ENCODE measurements at places on chromosomes 11 and 22. TPM values are rescaled to one million over a fixed set of nuclear protein-coding genes. Genes with fewer than 3 reads are reported as not detected.

The DAGLA gene
- 5.5 TPM for total RNA-seq

The GLB1L3 gene
- 0.47 TPM for total RNA-seq

GRCh38 chr11:13054278-13054677 lies 45.2 kb downstream of the RASSF10 start:
- DNase-seq = no peak

DNA sequence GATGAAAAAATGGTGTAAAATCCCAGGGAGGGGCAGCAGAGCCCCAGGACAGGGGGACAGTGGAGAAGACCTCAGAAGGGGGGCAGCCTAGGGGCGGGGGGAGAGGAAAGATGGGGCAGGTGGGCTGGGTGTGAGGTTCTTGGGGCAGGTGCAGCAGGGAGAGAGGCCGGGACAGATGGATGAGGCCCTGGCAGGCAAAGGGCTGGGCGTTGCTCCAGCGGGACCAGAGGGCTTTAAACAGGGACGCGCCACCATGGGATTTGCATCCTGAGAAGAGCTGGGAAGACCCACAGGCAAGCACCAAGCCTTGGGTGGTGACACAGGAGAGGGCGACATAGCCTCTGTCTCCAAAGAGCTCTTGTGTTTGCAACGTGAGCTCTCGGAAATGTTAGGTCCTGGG lies 1342.8 kb downstream of the TBC1D22A start:
- no peak for DNase-seq

DNA sequence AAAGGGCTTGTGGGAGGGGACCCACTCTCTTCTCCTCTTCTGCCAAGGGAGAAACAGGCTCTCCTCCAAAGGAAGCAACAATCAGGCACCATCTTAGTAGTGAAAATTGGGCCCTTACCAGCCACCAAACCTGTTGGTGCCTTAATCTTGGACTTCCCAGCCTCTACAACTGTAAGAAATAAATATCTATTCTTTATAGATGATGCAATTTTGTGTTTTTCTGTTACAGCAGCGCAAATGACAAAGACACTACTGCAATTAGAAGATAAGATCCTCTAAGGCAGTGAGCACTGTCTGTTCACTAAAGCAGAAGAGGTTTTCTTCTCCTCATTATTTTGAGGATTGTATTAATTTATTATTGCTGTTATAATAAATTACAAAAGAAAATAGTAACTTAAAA lies 691.4 kb upstream of the CCDC179 start:
- DNase-seq = no peak

GRCh38 chr22:25898707-25899365 lies 156.8 kb downstream of the MYO18B start:
- no peak for DNase-seq

GRCh38 chr11:103851166-103851651 lies 185.2 kb upstream of the DDI1 start:
- DNase-seq = no peak

DNA sequence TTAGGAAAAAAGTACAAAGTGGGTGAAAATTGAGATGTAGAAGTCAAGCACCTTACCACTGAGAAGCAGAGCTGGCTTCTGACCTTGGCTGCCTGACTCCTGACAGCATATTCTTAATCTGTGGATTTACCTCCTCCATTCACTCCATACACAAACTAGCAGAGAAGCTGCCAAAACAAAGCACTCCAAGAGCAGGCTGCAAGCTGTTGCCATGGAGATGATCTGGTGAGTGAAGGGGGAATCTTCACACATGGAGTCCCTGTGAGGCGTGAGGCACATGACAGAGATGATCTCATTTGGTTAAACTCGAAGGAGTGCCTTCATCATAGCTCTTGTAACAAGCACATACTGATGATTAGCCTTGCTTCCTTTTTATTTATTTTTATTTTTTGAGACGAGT lies 16.1 kb downstream of the COMMD9 start:
- DNase-seq = peak; percentile 27

Measured in occipital lobe (tissue), 3 donors.